ENCODE measurements at places on chromosomes 1 and 21.

GRCh38 chr1:76492752-76493430 lies 374.4 kb upstream of the ST6GALNAC5 start:
- no peak for DNase-seq

DNA sequence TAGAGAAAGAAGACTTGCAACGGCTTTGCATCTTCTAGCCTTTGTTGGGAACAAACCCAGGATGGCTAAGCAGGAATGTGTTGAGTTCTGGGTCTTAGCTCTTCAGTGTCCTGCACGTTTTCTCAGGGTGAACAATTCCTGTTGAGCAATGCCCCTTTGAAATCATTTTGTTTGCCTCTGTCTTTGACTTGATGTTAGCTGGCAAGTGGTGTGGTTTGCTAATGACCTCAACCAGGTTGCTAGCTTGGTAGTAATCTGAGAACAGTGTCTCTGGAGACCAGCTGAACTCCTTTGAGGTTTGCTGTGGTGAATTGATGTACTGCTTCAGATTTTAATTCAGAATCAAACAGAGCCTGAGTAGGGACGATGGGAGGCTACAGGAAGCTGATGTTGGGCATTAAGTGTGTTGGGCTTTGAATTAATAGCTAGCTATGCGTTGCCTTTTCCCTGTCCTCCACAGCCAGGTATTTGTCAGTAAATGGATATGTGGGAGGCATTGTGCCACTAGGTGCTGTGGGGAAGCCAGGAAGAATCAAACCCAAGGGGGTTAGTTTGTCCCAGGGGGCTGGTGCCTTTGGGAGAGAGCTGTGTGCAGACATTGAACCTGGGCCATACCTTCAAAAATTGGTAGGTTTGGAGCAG lies 23.3 kb upstream of the SRSF10 start:
- DNase-seq, result peak; percentile 78

- no peak for DNase-seq
These were observed 41.5 kb downstream of the CDK18 start for GRCh38 chr1:205545991-205546390.

DNA sequence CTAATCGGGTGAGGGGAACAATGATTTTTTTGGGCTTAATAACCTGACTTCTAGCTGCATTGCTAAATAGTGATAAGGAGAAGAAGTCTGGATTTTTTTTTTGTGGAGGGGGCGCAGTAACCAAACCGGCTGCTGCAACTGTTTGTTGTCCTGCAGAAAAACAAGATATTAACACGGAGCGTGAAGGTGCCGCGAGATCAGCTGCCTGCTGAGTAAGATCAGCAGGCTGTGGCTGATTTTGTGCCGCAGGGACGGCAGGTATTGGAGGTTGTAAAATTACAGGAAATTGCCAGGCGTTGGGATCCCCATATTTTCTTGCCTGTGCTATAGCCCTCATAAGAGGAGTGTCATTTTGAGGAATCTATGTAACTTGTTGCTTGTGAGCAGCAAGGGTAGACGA lies 8.7 kb upstream of the LRRC47 start:
- DNase-seq, result no peak

GRCh38 chr1:63512584-63512983 lies 10.4 kb downstream of the ITGB3BP start:
- DNase-seq, result no peak

DNA sequence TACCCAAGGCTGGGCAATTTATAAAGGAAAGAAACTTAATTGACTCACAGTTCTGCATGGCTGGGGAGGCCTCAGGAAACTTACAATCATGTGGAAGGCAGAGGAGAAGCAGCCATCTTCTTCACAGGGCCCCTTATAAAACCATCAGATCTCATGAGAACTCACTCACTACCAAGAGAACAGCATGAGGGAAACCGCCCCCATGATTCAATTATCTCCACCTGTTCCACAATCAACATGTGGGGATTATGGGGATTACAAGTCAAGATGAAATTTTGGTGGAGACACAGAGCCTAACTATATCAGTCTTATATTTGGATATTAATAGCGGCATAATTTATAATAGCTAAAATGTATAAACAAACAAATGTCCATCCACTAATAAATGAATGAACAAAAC lies 1123.7 kb upstream of the NCAM2 start:
- DNase-seq, result no peak

DNA sequence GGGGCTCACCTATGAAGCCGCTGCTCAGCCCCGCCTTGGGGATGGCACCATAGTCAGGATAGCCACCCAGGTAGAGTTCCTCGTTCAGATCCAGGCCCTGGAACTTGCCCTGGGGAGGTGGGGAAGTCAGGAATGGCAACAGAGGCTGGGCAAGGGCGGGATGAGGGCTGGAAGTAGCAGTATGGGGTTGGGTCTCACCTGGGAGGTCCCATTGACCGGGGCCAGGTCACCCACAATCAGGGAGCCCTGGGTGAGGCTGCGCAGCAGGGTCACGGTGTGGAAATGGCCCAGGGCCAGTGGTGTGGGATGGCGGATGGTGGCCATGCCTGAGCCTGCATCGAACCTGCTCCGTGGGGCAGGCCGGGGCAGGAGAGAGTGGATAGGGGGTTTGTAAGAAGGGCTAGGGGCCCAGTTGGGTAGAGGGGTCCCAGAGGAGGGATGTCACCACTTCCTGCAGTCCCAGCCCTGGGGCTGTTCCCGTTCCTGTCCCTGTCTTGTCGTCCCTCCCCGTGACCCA lies 19.4 kb downstream of the LDLRAD2 start:
- DNase-seq, result no peak

DNA sequence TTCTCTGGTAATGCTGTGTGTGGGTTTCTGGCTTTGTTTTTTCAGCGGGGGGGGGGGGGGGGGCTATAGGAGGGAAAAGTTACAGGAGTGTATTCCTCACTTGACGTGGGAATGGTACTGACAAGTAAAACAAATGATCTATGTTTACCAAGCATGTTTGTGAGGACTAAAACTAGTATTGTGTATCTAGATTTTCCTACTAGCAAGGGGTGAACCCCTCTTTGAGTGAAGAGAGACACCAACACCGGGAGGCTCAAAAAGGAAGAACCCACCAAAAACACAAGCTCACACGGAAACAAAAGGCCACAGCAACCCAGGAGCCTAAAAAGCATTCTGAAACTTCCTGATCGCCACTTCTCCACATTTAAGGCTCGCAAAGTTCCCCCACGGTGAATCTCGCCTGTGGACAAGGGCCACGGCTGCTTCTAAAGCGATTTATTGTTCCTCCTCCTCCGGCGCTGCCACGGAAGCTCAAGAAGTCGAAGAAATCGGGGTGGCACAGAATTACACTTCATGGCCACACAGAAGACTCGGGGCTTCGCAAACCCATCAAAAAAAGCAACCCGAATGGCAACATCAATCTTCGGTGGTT lies 703 bp downstream of the PUM1 start:
- DNase-seq, result no peak

- no peak for DNase-seq
These were observed 32.5 kb upstream of the TSPAN2 start for GRCh38 chr1:115121793-115122192.

DNA sequence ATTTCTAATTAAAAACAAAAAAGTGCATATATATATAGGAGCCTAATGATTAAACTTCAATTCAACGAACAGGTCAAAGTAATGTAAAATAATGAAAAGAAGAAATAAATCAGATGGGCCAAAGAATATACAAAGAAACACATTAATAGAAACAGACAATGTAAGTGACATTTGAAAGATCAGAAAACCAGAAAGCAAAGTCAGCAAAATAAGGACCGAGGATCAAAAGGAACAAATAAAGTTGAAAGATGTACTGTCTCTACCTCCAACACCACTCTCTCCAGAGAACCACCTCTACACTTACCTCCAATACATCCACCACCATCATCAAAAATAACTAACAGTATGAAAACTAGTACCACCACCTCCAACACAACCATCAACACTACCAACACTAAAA lies 1226.3 kb upstream of the NCAM2 start:
- no peak for DNase-seq

DNA sequence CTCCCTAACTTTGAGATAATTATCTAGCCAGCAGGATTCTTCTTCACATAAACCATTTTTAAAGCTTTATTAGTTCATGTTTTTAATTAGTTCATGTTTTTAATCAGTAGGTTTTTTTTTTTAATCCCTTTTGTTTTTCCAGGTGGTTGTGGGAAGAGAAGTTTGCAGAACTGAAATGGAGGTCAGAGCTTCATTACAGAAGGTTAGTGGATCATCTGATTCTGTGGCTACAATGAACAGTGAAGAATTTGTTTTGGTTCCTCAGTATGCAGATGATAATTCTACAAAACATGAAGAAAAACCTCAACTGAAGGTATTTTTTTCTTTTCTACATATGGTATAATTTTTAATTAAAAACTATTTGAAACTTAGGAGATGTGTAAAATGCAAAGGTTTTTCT lies 59.7 kb downstream of the RABGAP1L start:
- DNase-seq, result no peak

DNA sequence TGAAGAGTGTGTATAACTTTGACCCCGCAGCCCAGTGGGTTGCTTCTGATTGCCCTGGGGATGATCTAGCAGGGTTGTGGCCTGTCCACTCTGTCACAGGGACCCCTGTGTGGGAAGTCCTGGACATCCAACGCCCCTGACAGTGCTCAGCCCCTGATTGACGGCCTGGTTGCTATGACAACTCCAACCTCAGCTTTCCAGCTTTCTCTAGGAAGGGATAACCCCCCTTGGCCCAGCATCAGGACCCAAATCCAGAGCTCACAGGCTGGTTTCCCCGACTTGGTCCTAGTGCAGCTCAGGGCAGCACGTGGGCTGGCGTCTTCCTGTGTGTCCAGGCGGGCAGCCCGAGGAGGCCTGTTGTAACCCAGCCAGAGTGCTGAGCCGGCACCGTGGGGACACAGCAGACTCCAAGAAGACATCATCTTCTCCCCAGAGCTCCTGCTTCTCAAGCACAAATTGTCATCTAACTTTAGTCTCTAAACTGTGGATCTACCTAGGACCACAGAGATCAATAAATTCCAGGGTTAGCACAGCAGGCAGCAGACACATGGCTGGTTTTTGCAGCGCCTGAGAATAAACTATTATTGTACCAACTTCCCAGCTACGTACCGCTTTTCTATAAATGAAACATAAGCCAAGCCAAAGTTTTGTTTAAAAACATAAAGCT lies 18.9 kb upstream of the PDXK start:
- DNase-seq, result no peak

- peak; percentile 54 for DNase-seq
These were observed 365.4 kb downstream of the LTN1 start for GRCh38 chr21:28627261-28627660.

- no peak for DNase-seq
These were observed 1.4 kb downstream of the RBBP4 start for GRCh38 chr1:32652244-32652962.

DNA sequence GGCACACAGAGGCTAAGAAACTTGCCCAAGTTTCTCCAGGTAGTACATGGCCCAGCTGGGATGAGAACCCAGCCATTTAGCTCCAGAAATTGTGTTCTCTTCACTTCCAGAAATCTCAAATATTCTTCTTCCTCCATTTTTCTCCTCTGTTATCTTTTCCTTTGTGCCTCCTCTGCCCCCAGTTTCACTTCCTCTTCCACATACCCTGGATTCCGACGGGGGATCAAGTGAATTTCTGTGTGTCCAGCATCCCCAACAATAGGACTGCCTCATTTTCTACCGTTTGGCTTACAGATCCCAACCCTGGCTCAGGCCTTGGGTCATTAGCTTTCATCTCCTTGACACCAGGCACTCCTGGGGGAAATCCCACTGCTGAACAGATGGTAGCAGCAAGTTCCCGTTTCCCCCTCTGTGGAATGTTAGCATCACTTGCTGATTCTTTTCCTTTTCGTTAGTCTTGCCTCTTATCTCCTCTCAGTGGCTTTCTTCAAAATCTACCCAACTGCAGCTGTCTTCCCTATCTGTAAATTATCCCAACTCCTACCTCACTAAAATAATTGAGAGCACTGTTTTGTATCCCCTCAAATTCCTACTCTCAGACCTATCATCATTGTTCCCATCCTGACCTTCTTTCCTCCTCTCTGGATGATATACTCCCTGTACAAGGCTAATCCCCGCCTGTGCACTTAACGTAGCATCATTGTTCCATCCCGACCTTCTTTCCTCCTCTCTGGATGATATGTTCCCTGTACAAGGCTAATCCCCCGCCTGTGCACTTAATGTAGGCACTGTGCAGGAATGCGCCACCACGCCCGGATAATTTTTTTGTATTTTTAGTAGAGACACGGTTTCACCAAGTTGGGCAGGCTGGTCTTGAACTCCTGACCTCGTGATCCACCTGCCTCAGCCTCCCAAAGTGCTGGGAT lies 36.5 kb downstream of the SCCPDH start:
- DNase-seq, result no peak

DNA sequence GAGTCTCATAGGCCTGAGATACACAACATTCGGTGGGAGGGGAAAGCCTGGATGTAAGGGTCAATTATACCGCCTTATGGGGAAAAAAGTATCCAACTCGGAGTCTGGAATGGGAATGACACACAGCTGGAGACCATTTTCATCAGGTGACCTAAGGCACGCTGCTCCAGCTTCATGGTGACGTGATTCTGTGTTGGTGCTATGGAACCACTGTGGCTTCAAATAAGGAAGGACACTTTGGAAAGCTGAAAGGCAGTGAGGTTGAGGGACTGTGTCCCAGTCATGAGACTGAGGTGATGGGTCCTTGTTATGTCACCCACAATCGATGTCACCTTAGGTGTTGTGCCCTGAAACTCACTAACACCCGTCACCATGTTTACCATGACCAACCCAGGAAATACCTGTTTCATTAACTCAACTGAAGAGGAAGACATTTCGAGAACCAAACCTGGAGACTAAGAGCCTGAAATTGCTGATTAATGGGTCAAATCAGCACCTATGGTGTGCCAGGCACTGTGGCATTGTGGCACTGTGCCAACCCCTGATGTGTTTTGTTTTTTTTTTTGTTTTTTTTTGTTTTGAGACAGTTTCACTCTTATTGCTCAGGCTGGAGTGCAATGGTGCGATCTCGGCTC lies 54.5 kb downstream of the IRF2BP2 start:
- no peak for DNase-seq

GRCh38 chr1:215704089-215704860 lies 137.2 kb downstream of the KCTD3 start:
- DNase-seq, result peak; percentile 33

DNA sequence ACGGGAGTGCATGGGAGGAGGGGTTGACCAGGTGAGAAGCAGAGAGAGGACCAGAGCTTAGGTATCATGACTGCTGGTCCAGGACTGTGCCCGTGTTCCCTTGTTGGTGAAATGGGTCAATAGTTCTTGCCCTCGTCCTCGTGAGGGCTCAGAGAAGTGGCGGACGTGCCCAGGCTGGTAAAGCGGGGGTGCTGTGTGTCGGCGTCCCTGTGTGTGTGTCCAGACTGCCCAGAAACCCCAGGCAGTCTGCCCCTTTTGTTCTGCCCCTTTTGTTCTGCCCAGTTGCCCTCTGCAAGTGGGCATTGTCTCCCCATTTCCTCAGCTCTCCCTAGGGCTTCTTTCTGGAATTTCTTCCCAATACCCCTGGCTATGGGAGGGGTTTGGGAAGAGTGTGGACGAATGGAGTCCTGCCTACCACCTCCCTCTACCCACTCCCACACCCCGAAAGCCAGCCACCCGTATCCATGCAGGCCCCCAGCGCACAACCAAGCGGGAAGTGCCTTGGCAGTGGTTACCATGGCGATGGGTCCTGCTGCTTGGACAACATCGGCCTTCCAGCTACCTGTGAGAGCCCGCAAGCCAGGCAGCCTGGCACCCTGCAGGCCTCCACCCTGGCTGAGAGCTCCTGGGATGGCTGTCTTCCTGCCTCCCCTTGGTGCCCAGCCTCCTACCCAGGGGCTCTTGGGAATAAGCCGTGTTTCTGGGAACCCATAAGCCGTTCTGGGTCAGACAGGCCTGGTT lies 34.7 kb downstream of the ACOT11 start:
- DNase-seq, result no peak
